ENCODE measurements at places on chromosomes 3 and 15.

GRCh38 chr3:34111361-34111760 is 312.9 kb downstream of the PDCD6IP start:
- DNase-seq, result no peak

- no peak for DNase-seq
Observed at GRCh38 chr3:192258721-192259120, 468.6 kb downstream of the FGF12 start.

DNA sequence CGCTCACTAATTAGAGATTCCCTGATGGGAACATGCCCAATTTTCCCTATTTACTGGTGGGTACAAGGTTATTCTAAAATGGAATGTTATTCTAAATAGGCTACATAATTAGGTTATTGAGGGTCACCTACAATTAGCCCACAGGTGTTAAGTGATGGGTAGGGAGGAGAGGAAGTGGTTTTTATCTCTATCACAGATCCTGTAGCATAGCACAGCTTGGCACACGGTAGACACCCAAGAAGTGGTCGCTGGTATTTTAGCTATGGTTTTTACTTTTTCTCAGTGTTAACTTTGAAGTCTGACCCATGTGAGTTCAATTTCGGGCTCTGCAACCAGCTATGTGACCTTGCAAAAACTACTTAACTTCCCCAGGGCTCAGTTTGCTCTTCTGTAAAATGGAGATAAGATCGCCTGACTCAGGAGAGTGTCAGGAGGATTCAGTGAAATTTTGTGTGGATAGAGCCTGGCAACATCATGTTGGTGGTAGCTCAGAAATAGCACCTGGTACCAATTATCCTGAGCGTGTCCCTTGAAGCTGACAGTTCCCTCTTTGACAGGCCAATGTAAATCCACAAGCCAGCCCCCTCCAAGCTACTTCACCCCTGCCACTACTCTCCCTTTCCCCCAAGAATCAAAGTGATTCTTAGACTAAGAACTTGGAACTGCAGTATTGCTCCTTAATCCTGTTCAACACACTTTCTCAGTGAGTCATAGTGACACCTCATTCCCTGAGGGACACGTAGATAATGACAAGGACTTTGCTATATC is 8.7 kb upstream of the LMCD1 start:
- no peak for DNase-seq

GRCh38 chr3:35291471-35292236 is 347.7 kb upstream of the ARPP21 start:
- no peak for DNase-seq

DNA sequence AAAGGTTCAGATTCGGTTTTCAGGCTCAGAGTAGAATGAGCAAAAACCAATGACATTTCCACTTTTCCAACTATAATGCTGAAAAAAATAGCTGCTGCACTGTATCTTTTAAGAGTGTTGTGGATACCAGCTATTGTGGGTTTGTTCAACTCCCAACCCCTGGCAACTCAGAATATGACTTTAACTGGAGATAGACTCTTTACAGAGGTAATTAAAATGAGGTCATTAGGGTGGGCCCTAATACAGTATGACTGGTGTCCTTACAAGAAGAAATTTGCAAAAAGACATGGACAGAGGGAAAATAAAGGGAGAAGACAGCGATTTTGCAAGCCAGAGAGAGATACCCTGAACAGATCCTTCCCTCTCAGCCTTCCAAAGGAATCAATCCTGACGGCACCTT is 39.5 kb downstream of the ANKRD28 start:
- no peak for DNase-seq

GRCh38 chr3:127542441-127542952 is 48.0 kb downstream of the TPRA1 start:
- no peak for DNase-seq

GRCh38 chr15:78264304-78265136 is at the start of gene DNAJA4:
TSS of gene DNAJA4 (plus strand) at chr15:78264562. CDS start at chr15:78264764, 202 bp downstream.
- DNase-seq, result peak; percentile 74

GRCh38 chr3:94256888-94257813 is 194.3 kb downstream of the NSUN3 start:
- no peak for DNase-seq

GRCh38 chr15:58952751-58953150 is 19.3 kb upstream of the SLTM start:
- DNase-seq, result no peak

DNA sequence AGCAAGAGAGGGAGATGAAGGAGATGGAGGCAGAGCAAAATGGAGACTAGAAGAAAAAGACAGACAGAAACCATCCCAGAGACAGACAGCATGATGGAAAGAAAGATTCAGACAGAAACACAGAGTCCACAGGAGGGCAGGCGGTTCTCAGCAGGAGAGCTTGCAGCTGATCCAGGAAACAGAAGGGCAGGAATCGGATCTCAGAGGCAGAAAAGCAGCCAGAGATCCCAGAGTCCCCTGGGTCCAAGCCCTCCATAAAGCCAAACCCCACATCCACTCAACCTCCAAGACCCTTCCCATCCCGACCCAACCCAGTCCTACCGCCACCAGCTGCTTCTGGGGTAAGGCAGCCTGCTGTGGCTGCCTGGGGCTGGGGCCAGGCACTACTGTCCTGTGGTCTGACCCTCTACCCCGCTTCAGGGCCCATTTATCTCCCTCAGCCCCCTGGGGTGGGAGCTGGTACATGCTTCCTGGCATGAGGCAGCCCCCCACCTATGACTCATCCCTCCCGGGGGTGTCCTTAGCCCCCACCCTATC is at the start of gene UCN2:
TSS of gene UCN2 (minus strand) at position 400 of the 537 bp plus-strand sequence. CDS start 657 bp downstream, outside the sequence.
- no peak for DNase-seq

DNA sequence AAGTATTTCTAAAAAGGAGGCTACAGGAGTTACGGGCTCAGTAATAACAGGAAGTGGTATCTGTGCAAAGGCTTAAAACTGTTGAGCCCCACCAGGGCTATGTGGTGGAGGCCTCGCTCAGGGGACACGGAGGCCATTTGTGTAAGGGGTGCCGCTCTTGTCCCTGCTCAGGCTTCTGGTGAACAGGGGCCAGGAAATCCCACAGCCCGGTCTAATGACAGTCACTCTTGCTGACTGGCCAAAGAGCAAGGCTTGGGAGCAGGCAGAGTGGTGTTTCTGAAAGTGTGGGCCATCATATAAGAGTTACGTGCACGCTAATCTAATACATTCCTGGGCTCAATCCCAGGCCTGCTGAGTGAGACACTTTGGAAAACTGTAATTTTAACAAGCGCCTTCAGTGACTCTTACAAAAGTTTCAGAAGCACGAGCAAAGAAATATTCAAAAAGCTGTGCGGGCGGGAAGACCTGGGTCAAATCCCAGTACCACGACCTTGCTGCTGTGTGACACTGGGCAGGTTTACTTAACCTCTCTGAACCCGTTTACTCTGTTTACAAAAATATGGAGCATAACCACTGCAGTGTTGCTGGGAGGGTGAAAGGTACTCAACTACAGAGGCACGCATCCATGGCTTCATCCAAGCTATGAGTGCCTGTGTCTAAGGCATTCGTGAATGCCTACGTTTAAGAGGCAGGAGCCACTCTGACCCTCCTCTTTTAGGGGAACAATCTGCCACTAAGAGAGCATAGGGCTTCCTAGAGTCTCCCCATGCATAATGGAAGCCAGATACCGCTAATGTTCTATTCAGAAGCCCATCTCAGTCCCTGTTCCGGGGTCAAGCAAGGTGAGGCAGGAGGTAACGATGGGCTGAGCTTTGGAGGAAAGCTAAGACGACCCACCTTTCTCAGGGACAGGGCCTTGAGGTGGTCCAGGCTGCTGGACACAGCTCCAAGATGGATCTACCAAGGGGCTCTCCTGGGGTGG is 2.0 kb downstream of the ATP10A start:
- DNase-seq, result peak; percentile 68

- no peak for DNase-seq
Observed at GRCh38 chr3:15505479-15506165, 15.9 kb downstream of the COLQ start.

- DNase-seq, result no peak
Observed at GRCh38 chr15:48355377-48355776, 24.1 kb downstream of the DUT start.
